Esophagus muscularis mucosa (tissue), 4 donors: ENCODE measurements at places on chromosomes 2 and 18.

DNA sequence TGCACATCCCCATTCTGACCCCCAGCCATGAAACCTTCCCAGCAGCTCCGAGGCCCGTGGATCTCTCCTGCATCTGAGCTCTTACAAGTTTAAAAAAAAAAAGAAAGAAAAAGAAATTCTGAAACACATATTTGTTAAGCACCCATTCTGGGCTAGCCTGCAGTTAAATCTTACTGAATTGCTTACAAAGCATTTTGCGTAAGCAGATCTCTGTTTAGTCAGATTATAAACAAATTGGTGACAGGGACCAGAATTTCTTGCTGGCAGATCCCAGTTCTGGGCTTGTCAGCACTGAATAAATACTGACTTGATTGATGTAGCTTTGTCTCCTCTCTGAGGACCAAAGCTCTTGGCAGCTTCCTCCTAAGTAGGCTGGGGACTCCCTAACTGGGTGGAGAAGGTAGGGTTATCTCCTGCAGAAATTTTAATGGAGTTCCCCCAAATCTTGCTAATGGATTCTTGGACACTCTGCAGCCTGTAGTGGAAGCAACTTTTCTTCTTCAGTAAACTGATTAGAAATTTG lies 160.9 kb downstream of the MIB1 start:
- no peak for DNase-seq

- no peak for DNase-seq
These were observed 146.8 kb downstream of the SEPTIN10 start for GRCh38 chr2:109466674-109467575.

- no peak for DNase-seq
These were observed 69.2 kb upstream of the EDAR start for GRCh38 chr2:109058191-109058632.

DNA sequence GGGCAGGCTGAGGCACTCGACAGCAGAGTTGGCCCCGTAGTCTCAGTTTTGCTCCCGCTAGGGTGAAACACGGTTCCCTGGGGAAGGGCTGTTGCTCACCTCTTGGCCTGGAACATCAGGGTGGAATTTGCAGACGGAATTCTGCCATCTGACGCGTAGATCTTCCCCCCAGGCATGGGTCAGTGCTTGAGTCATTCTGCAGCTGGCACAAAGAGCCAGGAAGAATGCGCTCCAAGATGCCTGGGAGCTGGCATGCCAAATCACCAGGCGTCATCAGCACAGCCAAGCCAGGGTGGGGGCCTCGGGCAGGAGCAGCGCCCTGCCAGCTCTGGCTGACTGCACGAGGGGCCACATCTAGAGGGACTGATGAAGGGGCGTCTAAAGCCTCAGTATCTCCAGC lies 42.7 kb downstream of the ODC1 start:
- no peak for DNase-seq

- no peak for DNase-seq
These were observed 124.8 kb downstream of the ZNF516 start for GRCh38 chr18:76370201-76370600.

- DNase-seq: no peak
These were observed 78.0 kb upstream of the MGAT5 start for GRCh38 chr2:134175834-134176233.

GRCh38 chr2:144825331-144826020 lies 305.6 kb upstream of the ZEB2 start:
- DNase-seq: no peak

DNA sequence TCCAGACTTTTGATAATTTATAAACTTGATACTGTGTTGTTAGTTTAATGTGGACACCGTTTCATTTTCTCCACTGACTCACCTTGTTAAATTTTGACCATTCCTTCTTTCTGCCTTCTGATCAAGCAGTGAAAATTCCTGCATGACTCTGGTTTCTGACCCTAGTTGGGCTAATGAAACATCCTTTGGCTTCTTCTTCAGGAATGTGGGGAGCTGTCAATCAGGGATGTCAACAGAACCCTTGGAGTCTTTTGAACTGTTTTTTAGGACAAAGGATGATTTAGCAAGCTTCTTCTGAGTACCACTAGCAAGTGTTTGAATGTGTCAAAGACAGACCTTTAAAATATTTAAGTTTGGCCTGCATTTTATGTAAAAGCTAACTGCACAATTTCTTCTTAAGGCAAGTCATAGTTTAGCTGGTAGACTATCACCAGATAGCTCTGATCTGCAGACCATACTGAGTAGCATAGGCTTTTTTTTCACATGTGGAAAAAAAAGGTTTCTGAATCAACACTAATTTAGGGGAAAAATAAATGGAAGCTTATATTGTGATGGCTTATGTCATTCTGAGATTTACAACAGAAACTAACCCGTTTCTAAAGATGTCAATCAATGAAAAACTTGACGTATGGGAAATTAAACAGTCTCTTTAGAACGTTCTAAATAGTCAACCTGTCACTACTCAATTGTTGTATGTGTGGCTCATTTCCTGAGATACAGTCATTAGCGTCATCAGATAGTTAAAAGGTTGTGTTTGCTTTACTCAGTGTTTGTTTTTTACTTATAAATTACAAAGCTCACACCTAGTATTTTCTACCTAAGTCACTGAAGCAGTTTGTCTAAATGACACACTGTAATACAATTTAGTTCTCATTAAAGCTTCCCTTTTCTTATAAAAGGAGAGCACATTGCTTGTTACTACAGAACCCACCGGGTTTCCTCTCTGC lies 311.4 kb downstream of the PTPRM start:
- DNase-seq: no peak

DNA sequence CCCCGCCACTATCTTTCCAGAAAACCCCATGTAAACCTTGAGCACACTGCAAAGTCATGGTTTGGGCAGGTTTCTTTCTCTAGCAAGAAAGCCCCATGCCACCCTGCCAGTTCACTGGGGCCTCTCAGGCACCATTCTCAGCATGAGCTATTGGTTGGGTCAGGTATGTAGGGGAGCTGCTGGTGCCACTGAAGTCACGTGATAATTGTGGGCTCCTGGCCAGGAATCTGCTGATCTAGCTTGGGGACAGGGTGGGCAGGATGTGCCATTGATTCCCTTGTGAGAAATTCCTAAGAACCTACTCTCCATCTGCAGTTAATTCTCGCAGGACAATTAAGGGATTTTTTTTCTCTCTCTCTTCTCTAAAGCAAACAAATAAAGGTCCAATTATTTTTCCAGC lies 26.5 kb upstream of the HNMT start:
- no peak for DNase-seq

GRCh38 chr2:213084261-213084660 lies 67.2 kb downstream of the IKZF2 start:
- no peak for DNase-seq

DNA sequence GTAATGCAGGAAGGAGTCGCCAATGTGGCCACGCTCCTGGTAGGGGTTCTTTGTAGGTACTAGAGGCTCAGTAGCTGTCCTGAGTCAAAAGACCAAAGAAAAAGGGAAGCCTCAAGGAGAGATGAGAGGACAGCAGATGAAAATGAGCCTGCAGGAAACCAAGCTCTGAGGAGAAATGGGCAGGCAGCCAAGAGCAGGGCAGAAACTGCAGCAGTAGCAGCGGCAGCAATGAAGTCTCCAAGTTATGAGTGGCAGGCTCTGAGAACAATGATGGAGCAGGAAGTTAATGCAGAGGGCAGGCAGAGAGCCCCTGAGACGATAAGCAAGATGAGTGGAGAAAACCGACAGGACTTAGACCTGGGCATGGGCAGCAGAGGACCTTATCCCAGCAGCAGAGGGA lies 48.2 kb upstream of the TMEM200C start:
- no peak for DNase-seq

DNA sequence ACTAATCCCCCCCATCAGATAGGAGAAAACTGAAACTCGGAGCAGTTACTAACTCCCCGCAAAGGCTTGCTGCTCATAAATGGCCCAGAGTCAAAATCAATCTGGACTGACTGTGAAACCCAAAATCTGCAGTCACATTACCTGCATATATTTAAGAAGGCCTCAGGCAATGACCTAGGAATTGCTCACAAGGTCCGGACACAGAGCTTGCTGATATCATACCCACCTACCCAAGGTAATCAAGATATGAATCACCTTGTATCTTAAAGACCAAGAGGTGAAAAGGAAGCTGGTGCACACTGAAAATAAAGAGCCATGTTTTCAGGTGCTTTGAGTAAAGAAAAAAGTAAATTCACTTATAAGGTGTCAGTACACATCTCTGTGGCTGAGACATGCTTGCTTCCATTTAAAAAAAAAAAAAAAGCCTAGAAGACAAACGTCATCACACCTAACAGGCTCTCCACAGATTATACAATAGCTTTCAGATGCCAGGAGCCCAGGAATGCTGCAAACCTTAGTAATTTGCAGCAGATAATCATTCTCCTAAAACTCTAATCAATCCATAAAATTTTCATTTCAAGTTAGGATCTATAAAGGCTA lies 195.4 kb downstream of the ZEB2 start:
- DNase-seq: no peak

DNA sequence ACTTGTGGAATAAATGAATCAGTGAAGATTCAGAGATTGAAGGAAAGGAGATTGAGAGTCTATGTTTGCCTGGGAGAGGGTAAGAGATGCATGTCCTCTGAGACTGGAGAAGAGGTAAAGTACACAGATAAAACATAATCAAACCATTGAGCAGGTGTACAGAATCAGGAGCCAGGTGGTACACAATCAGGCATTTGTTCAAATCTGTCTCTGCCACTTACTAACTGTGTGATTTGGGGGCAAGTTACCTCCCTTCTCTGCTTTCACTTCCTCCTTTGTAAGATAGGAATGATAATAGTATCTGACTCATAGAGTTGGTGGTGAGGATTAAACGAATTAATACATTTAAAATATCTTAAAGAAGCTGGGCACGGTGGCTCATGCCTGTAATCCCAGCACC lies 94.0 kb downstream of the CDK15 start:
- DNase-seq: no peak

GRCh38 chr2:40797120-40797519 lies 345.2 kb upstream of the SLC8A1 start:
- no peak for DNase-seq

GRCh38 chr18:11078491-11078890 lies 70.9 kb downstream of the PIEZO2 start:
- no peak for DNase-seq

GRCh38 chr2:10884574-10884975 lies 27.2 kb upstream of the KCNF1 start:
- no peak for DNase-seq

DNA sequence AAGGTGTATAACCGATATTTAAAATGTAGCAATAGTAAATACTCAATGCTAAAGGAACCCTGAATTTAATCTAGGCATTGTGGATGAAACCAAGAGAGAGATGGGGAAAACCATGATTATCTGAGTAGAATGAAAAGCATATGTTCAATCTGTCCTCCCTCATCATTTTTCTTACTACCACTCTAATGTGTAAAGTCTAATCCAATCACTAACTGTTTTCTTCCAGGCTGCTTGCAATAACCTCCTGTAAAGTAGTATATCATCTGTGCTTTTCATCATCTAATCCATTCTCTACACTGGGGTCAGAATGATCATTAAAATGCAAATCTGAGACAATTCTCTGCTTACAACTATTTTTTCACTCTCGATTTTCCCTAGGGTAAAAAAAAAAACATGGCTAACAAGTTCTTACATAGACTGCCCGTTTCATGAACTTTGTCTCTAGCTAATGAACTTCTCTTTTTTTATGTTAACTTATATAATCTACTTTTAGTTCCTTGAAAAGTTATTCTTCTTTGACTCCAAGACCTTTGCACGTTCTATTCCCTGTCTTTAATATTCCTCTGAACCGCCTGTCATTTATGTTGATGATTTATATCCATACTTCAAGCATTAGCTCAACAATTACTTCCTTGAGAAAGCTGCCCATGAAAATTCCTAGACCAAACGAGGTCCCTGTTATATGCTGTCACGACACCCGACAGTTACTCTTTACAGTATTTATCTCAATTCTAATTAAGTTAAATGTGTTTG lies 94.7 kb upstream of the SLC8A1 start:
- no peak for DNase-seq

- no peak for DNase-seq
These were observed 276.1 kb upstream of the NCKAP5 start for GRCh38 chr2:133844214-133844892.

DNA sequence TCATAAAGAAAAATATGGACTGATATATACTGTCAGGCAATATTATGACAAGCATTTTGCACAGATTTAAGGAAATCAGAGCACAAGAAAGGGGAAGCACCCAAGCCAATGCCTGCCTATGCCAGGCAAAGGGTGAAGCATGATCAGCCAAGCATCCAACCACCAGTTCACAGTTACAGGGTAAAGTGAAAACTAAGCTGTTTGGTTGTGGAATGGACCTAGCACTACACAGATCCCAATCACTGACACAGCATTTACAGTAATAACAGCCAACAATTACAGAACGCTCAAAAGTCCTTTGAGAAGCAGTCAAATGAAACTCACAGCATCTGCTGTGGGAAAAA lies 90.3 kb downstream of the SP3 start:
- no peak for DNase-seq

DNA sequence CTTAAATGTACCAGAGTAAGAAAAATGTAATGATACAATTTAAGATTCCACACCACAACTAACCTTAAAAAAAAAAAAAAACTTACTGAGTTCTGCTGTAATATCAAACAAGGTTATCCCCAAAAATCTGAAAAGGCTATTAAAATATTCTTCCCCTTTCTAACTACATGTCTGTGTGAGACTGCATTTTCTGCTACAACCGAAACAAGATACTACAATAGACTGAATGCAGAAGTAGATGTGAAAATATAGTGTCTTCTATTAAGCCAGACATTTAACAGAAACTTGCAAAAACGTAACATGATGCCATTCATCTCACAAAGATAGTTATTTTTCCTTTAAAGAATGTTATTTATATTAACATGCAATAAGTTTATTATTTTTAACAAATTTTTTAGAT lies 16.2 kb downstream of the SS18 start:
- no peak for DNase-seq

GRCh38 chr2:33371304-33372090 lies 105.0 kb upstream of the RASGRP3 start:
- DNase-seq: no peak

GRCh38 chr2:68918497-68918896 lies 34.2 kb downstream of the GKN2 start:
- no peak for DNase-seq

- no peak for DNase-seq
These were observed 676.1 kb downstream of the RNF144A start for GRCh38 chr2:7593360-7593759.

DNA sequence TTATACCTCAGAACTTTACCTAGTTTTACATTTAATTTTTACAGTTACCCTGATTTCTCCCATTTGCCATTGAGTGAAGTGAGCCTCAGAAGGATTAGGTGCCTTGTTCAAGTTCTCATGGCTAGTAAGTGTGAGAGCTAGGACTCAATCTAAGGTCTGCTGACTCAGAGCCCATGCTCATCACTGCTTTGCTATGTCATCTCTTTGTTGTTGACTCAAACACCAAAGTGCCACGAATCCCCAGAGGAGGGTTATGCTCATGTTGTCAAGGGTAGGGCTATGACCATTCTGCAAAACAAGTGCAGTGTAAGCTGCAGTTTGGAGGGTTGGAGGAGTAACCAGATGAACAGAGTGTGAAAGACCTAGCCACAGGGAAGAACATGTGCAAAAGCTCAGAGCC lies 185.4 kb upstream of the SKOR2 start:
- DNase-seq: no peak

- no peak for DNase-seq
These were observed 397.6 kb downstream of the ZNF521 start for GRCh38 chr18:24954341-24954740.
